ENCODE measurements at places on chromosomes 11 and 22.

DNA sequence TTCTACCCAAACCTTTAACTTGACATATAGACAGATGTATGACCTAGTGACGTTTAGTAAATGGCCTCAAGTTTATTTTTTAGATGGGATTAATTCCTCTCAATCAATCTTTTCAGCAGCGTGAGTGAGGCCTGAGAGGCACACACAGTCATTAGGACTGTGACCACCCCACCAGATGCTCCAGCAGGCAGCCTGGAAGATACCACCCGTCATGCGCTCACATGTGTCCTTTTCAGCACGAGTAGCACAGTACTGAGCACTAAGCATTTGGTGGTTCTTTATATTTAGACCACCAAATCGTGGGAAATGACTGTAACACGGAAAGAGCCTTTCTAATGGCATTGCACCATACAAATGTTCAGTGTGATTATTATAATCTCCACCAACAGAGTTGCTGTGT, 354.6 kb upstream of the DDI1 start:
- DNase-seq, result no peak

- DNase-seq, result no peak
Observed at GRCh38 chr22:46965555-46966494, 203.4 kb downstream of the TBC1D22A start.

- DNase-seq, result no peak
Observed at GRCh38 chr11:32487270-32487669, 51.9 kb upstream of the WT1 start.

DNA sequence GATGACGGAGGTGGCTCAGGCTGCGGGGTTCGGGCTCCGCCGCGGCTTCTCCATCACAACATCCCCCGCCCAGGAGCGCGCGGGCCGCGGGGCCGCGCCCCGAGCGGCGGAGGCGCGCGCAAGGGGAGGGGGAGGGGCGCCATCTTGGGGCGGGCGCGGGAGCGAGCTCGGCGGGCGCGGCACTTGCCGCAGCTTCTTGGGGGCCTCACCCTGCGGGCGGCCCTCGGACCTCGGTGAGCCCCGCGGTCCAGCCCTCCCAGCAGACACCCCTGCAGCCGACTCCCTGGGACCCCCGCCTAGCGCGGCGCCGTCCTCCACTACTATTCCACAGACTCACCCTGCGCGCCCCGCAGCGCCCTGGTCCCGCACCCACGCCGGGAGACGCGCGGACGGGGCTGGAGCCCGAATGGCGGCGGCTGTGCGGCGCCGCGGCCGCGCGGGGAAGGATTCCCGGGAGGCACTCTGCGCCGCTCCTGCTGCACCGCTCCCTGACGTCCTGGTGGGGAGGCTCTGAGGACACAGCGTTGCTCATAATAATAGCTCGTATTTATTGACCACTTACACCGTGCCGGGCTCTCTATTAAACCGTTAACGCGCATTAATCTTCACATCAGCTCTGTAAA, at the start of gene APBB1:
APBB1 (minus strand) TSS at position 86 of the 623 bp plus-strand sequence. CDS start 7,747 bp downstream, outside the sequence.
- no peak for DNase-seq

GRCh38 chr11:79546351-79546750, 105.5 kb upstream of the TENM4 start:
- no peak for DNase-seq

- DNase-seq, result no peak
Observed at GRCh38 chr22:42342426-42343120, 72.1 kb upstream of the TCF20 start.

DNA sequence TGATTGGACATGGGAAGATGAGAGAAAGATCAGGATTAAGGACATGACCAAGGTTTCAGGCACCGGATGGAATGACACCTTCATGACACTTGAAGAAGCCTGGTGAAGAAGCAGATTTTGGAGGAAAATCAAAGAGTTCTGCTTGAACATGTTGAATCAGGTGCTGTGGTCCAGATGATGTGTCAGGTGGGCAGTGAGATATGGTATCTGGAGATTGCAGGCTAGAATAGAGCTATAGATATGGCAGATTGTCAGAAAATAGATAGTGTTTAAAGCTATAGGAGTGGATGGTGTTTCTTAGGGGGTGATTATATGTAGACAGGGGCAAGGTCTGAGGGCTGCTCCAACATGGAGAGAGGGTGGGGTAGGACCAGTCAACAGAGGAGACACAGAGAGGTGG, 40.2 kb downstream of the PANX1 start:
- no peak for DNase-seq

- no peak for DNase-seq
Observed at GRCh38 chr11:13760115-13760514, 91.6 kb downstream of the FAR1 start.
